Panc1 (cell line): ENCODE measurements at places on chromosomes 12 and 14.

DNA sequence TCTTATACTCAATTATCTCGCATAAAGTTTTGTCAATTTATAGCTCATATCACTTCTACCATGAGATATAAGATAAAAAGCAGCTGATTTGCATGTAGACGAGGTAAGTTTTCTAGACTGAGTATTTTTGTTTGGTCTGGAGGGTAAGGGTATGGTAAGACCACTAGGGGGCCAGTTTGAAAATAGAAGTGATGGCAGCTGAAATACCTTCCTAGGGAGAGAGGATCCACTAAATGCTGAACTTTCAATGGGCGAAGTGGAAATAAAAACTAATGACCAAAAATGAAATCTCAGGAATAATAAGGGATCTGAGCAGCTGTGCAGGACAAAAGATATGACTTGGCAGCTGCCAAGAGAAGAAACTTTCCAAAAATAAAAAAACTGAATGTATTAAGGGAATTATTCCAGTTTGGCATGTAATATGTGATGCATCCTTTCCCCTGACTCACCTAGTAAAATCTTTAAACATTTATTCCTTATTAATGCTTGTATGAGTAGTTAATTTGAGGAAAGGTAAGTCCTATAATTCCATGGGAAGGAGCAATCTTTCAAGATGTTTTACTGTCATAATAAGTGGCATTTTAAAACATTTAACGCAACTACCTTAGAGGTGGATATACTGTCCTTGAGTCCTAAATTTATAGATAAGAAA is 754.5 kb downstream of the C12orf50 start:
- DNase-seq, result no peak

- no peak for DNase-seq
Observed at GRCh38 chr12:63982604-63983295, 138.2 kb downstream of the SRGAP1 start.

DNA sequence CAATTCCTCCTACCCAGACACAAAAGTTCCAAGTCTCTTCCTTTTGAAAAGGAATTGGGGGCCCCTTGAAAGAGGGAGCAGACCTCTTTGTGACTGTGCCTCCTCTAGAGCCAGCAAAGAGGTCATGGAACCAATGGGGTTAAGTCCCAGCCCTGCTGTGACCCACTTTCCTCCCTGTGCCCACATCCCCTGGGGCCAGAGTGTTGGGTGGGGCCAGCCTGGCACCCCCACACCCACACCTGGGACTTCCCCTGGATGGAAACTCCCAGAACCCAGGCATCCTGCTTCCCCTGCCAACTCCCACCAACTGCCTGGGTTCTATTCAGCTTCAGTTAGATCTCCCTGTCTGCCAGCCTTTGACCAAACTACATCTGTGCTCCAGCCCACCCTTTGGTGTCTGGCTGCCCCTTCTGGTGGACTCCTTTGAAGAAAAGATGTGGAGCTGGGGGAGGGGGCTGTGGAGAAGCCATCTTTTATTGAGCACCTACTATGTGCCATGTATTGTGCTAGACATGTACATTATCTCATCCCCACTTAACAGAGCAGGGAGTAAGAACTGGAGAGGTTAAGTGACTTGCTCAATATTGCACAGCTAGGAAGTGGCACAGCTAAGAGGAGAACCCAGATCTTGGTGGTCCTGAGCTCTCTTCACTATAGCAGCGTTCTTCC is 4.6 kb upstream of the RARG start:
- no peak for DNase-seq

GRCh38 chr12:13106666-13107065 is 3.2 kb upstream of the GSG1 start:
- DNase-seq, result no peak

DNA sequence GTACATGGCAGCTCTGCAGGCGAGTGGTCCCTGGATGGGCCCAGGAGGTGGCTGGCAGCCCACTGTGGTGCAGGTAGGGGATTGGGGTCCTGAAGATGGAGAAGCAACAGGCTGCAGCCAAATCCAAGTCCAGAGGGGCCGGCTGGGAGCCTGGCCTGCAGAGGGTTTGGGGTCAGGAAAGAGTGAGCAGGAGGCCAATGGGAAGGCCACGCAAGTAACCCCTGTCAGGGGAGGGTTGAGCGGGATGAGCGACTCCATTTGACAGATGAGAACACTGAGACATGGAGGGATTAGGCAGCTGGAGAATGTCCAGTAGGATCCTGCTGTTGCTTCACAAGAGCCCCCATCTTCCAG is 136.0 kb downstream of the BCL11B start:
- DNase-seq, result no peak

DNA sequence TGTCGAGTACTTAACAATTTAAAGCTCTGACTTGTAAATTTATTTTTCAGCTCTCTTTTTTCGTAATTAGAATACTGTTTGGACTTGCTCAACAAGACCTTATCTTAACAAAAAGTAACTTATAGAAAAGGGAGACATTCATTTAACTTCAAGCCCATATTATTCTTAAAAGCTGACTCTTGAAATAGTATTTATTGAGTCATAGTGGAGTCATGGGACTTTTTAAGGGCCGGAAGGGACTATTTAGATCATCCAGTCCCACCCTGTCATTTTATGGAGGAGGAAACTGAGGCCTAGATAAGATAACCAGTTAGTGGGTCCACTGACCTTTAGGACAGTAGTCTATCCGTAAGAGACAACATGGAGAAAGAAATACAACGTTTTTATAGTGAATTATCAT is 1.5 kb downstream of the RAP1B start:
- DNase-seq, result no peak

DNA sequence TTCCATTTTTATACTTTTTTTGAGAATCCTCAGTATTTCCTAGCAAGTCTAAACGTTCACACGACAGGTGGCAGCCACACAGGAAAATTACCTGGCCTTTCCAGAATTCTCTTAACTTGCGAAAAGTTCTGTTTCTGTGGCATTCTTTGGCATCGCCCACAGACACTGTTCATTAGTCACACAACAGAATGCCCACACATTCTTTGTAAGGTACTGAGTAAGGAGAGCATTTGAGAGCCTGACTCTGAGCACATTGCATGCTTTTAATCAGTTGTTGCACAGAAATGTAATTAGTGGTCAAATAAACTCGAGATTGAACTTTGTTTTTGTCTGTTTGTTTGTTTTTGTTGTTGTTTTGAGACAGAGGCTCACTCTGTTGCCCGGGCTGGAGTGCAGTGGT is 52.4 kb downstream of the LMNTD1 start:
- no peak for DNase-seq

DNA sequence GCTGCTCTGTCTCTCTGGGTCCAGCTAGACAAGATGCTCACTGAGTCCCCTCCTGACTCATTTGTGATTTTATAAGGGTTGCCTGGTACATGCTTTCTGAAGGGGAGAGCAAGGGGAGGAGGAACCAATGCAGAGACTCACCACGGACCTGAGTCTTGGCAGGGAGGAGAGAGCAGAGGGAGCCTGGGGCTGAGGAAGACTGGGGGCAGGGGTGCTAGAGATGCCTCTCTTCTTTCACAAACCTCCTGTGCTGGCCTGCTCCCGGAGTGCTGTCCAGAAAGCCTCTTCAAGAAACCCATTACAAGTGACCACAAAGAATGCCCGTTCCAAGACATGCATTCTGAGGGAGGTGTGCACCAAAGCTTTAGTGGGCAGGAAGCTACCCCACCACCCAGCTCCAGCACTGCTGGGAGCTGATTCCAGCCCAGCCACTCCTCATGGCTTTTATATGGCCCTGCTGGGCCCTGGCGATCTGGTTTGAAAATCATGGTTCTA is 33.1 kb upstream of the DICER1 start:
- no peak for DNase-seq

DNA sequence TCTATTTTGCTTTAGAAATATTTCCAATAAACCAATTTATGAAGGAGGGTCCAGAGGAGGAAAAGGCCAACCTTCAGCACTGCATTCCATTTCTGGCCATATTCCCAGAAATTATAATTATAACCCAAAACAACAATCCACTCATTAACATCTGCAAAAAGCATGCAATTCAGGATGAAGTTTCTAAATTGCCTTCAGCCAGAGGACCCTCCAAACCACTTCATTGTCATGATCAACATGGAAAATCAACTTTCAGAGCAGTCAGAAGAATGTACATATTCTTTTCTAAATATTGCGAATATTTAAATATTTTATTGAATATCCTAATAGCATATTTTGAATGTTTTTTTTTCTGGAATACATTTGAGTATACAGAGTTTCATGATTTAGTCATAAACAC is 332.6 kb upstream of the TMEM132C start:
- DNase-seq, result no peak

- DNase-seq, result no peak
Observed at GRCh38 chr14:21860172-21860571, 186.6 kb upstream of the OR4E1 start.

GRCh38 chr12:13405961-13406703 is 209.6 kb downstream of the EMP1 start:
- DNase-seq, result no peak

DNA sequence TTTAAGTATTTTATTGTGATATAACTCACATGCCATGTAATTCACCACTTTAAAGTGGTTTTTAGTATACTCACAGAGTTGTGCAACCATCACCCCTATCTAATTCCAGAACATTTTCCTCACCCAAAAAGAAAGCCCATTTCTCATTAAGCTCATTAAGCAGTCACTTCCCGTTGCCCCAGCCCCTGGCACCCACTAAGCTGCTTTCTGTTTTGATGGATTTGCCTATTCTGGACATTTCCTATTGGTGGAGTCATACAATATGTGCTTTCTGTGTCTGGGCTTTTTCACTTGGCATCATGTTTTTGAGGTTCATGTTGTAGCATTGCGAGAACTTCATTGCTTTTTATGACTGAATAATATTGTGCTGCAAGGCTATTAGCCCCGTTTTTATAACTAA is 66.0 kb downstream of the ARL6IP4 start:
- no peak for DNase-seq

GRCh38 chr12:131990066-131990979 is 40.6 kb downstream of the EP400 start:
- DNase-seq, result no peak

- DNase-seq, result peak; percentile 96
Observed at GRCh38 chr14:51547260-51547659, 104.5 kb upstream of the FRMD6 start.

DNA sequence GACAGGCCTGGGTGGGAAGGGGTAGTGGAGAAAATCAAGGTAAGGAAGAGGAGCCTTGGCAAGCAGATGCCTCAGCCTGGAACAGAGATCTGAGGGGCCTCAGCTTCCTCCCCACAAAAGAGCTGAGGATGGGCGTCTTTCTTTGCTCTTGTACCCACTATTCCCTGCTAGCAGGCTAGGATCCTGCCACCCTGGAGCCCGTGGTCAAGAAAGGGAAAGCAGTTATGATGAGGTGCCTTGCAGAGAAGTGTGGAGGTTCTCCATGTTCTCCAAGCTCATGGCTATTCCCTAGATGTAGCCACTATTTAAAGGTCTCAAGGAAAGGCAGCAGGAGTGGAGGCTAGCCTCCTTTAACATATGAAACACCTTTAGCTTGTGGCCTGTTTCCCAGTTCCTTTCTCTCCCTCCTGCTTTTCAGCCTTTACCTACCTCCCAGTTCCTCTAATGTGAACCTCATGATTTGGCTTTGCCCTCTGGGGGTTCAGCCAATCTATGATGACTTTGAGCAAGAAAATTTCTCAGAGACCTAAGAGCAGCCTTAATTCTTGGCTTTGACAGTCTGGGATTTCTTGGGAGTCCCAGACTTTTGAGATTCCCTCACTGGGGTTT is 1.1 kb downstream of the IKZF4 start:
- no peak for DNase-seq

DNA sequence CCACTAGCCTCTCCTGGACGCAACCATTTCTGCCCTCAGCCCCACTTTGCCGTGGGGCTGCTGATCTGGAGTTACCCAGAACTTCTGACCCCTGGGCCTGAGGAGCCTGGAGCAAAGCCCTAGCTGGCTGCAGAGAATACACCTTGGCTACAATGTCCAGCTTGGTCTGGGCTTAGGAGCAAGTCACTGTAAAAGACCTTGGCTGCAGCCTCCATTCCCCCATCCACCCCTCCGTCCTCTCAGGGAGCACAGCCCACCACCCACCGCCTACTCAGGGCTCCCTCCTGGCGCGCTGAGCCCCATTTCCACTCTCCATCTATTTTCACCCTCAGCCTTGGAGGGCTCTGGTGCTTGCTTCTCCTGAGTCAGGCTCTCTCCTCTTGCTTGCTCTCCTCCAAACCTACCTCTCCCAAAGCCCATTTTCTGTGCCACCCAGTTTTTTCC is 42.9 kb downstream of the ERH start:
- no peak for DNase-seq

DNA sequence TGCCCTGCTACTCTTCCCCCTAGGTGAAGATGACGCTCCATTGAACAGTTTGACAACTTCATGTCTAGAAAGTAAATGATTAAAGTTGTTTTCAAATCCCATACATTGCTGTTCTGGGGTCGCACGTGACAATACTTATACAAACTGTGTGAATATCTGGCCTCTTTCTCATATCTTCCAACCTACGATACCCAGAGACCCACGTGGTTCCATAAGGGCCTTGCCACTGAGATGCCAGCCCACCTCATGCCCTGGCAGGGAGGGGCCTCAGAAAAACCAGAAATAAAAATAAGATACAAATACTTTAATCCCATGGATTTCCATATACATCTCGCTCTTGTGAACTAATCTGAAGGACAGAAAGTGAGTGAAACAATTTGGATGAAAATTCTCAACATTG is 4.5 kb downstream of the GZMB start:
- DNase-seq, result no peak

DNA sequence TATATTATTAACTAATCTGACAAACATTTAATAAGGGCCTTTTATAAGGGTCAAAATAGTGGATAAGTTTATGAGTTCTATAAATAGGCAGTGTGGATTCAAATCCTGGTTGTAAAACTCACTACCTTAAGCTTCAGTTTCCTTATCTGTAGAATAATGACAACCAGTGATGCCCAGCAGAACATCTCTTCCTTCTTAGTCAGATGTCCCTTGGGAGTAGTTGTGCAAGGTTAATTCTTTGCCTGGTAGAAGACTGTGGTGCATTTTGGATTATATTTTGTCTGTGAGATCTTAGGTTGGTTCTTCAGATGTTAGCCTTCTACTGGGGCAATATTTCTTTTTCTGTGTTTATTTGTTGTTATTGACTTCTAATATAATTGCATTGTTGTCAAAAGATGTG is 59.5 kb downstream of the ARID2 start:
- no peak for DNase-seq

GRCh38 chr14:103735439-103735814 is 19.8 kb downstream of the ZFYVE21 start:
- DNase-seq, result no peak

- no peak for DNase-seq
Observed at GRCh38 chr14:54086767-54087166, 130.1 kb upstream of the BMP4 start.

- DNase-seq, result no peak
Observed at GRCh38 chr12:66239295-66239694, 50.3 kb downstream of the IRAK3 start.

DNA sequence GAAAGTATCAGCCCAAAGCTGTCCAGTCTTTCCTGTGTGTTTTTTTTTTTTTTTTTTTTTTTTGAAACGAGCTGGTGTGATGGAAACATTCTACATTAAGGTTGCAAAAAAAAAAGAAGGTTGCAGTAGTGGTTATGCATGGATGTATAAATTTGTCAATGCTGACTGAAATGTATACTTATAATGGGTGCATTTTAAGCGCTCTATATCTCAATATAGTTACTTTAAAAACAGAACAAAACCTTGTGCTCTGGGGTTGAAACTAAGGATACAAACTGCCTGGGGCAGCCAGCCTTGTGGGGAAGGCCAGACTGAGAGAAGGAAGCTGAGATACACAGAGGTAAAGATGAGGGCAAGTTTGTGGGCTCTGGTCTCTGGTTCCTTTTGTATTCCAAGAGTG is 87.3 kb upstream of the RMST start:
- no peak for DNase-seq
